Stimulated activated CD4-positive, alpha-beta T cell treated with anti-CD3 and anti-CD28 coated beads, Interleukin-15, amount 100 ng/mL, for 1 hour (primary cell): ENCODE measurements at places on chromosomes 7 and 10.

- DNase-seq = no peak
These were observed 379.9 kb downstream of the SH2D4B start for GRCh38 chr10:80917636-80918035.

- DNase-seq = no peak
These were observed 46.9 kb downstream of the SLIT1 start for GRCh38 chr10:97138846-97139245.

- no peak for DNase-seq
These were observed 52.0 kb upstream of the FIGNL1 start for GRCh38 chr7:50502001-50502684.

DNA sequence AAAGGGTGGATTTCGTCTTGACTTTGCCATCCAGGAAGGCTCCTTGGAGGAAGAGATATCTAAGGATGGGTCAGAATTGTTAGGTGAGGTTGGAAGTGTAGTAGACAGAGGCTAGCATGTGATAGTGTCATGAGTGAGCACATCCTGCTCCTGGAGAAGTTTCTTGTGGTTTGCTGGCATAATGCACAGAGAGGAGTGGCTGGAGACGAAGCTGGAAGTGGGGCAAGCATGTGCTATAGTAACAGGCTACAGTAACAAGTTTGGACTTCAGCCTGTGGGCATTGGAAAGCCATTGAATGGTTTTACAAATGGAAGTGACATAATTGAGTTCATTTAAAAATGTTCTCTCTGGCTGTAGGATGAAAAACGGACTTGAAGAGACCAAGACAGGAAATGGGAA lies 175.6 kb upstream of the VWC2 start:
- DNase-seq = no peak

DNA sequence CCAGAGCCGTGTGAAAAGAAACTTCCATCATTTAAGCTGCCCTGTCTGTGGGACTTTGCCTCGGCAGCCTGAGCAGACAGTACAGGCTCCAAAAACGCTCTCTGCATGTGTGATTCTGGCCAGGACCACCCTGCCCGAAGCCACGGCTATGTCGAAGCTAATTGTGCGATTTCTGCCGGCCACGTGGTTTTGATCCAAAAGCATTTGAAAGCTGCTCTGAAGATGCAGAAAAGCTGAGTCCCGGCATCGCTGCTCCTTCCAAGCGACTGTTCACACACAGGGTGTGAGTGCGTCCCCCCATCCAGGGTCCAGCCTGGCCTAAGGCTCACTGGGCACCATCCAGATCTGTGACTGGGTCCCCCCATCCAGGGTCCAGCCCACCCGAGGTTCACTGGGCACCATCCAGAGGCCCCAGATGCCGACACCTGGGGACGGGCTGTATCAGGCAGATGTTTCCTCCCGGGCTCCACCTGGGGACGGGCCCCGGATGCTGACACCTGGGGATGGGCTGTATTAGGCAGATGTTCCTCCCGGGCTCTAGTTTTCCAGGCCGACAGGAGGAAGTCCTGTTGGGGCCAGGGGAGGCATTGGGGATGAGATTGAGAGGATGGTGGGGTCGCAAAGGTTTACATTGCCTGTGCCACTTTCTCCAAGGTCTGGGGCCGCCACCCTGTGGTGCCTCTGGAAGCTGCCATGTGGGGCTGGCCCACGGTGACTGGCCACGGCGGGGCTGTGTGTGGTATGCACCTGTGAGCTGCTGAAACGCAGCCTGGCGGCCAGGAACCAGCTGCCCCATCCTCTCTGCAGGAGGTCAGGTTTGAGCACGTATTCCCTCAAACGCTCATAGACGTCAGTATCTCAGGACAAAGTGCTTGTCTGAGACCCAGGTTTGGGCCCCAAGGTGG lies 527.4 kb downstream of the DNAJB6 start:
- no peak for DNase-seq

GRCh38 chr7:70668606-70669358 lies 463.2 kb upstream of the GALNT17 start:
- DNase-seq = no peak

GRCh38 chr7:8068892-8069686 lies 100.5 kb downstream of the GLCCI1 start:
- DNase-seq = no peak

DNA sequence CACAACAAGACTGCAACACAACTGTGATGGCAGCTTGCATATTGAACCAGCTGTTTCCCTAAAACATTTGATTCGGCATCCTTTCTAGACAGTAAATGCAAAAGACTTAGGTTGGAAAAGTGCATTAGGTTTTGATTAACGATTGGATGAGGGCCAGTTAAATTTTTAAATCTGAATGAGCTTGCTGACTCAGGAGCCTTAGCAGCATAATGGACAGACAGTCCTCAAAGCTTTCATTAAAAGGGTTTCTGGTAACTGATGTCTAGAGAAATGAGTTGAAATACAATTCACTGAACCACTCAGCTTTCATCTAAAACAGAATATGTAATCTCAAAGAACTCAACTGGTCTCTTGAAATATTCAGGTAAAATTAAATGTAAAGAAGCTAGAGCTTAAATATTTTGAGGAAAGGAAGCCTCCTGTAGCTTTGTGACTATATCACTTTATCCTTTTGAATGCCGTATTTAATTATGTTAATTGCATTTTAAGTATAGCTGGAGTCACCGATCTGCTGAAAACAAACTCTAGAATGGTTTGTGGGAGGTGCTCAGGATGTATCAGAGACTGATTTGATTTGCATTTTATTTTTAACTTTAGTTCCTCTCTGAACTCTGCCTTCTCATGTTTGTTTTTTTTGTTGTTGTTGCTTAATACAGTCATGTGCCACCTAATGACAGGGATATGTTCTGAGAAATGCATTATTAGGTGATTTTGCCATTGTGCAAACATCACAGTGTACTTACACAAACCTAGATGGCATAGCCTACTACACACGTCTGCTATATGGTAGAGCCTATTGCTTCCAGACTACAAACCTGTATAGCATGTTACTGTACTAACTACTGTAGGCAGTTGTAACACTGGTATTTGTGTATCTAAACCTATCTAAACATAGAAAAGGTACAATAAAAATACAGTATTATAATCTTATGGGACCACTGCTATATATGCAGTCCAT lies 29.2 kb upstream of the ATRNL1 start:
- no peak for DNase-seq

- DNase-seq = no peak
These were observed 417.0 kb upstream of the FOXK1 start for GRCh38 chr7:4265066-4265465.

- DNase-seq = no peak
These were observed 517.5 kb upstream of the FOXK1 start for GRCh38 chr7:4164556-4164955.

DNA sequence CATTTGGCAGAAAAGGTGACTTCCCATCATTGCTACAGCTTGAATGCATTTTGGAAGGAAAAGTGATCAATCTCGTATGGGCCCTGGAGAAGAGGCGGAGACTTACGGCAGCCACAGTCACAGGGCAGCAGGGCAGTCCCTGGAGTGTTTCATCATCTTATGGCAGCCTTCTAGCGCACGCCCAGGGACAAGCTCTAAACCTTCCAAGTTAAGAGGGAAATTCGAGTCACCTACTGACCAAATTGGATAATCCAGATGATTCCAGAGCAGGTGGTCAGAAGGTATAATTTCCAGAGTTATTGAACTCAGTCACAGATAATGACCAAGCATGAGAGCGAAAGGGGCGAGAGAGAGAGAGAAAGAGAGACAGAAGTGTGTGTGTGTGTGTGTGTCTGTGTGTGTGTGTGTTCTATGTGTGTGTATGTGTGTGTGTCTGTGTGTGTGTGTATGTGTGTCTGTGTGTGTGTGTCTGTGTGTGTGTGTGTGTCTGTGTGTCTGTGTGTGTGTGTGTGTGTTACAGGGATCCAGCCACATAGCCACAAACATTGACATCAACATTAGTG lies 123.7 kb upstream of the ADAM12 start:
- no peak for DNase-seq

GRCh38 chr7:155057076-155057475 lies 13.0 kb upstream of the HTR5A start:
- DNase-seq = no peak

GRCh38 chr7:134905375-134905774 lies 80.9 kb upstream of the AGBL3 start:
- DNase-seq = no peak

DNA sequence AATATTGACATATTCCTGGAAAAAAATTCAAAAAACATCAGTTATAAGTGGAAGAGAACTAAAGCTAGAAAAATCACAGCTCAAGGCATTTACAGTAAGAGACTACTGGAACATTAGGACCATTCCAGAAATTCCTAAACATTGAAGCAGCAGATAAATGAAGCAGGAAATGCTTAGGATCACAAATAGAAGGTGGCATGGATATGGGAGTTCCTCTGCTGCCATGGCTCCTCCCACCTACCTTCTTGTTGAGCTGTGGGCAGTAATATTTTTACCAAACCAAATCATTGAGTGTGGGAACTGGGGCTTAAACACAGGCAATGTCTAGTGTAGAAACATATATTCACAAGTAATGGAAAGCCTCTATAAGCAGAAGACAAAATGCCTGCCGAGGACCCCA lies 292.8 kb downstream of the ANKRD7 start:
- no peak for DNase-seq

DNA sequence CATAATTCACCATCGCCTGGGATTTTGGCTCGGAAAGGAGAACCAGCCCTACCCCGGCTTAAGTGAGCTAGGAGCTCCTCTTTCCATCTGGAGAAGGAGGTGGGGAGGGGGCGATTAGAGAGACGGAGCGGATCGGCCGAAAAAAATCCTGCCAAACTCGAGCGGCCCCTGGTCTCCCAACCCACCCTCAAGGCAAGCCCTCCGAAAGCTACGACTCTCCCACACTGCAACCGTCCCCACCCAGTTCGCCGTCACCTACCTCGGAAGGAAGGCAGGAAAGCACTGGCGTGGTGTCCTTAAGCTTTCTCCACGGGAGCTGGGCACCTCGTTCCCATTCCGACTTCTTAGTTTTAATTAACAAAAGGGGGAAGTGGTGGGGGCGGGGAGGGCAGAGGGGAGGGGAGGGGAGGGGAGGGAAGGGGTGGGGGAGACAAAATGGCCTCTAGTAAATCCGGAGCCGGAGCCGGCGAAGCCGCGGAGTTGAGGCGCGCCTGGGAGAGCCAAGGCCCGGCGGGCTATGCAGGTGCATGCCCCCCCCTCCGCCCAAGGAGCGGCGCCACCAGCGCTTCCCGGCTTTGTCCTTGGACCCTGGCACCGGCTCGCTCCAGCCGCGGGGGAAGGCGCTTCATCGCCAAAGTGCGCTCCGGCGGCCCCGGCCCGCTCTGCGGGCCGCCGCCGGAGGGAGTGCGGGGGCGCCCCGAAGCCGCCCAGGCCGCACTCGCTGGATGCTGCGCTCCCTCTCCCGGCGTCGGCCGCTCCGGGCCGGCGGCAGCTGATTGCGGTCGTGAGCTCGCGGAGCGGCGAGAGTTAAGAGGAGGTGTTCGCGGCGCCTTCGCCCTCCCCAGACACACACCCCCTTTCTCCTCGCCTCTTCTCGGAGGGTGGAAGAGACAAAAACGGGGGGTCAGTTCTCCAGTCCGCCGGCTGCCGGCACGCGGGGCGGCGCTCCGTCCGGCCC lies at the start of gene LRRC4:
TSS of gene LRRC4 (minus strand) at position 784 of the 958 bp plus-strand sequence. CDS start 797 bp downstream, outside the sequence.
- DNase-seq = no peak

DNA sequence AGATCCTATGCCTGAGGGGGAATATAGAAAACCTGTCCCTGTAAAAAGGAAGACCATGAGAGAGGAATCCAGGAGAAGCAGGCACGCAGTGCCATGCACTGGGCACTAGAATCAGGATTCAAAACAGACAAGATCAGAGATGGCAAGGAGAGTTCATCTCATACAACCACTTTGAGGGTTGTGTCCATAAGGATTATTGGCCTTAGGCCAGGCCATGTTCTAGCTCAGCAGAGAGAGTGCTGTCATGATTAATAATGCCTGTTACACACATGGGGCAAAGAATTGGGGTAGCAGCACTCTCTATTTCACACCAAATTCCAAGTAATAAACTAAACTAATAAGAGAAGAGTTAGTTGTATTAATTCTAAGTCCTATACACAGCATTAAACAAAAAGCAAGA lies 29.1 kb downstream of the EZH2 start:
- DNase-seq = no peak

DNA sequence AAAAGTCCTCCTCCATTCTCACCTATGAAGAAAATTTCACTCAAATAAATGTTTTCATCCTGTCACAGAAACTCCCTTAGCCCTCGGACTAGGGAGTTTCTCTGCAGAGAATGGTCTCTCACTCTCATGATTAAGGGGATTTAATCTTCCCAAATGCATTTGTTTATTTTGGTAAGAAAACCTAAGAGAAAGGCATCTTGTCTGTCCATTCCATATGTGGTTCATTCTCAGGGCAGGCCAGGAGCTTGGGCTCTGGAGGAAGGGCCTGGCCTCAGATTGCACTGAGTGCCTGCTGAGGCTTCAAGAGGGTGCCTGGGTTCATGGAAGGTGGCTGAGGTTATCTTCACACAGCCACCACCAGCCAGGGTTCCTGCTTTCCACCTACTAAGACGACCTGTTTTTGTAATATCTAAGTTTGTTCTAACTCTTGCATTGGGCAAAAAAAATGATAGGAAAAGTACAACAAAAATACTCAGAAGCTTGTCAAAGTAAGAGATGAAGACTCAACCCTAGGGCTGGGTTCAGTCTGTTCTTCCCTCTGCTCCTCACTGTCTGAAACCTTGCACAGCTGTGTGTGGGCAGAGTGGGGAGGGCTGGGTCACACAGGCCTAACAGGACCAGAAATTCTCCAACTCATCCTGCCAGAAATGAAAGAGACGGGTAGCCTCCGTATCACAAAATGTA lies 186.7 kb downstream of the CXCL12 start:
- no peak for DNase-seq
